ENCODE measurements at places on chromosomes 4 and X.

DNA sequence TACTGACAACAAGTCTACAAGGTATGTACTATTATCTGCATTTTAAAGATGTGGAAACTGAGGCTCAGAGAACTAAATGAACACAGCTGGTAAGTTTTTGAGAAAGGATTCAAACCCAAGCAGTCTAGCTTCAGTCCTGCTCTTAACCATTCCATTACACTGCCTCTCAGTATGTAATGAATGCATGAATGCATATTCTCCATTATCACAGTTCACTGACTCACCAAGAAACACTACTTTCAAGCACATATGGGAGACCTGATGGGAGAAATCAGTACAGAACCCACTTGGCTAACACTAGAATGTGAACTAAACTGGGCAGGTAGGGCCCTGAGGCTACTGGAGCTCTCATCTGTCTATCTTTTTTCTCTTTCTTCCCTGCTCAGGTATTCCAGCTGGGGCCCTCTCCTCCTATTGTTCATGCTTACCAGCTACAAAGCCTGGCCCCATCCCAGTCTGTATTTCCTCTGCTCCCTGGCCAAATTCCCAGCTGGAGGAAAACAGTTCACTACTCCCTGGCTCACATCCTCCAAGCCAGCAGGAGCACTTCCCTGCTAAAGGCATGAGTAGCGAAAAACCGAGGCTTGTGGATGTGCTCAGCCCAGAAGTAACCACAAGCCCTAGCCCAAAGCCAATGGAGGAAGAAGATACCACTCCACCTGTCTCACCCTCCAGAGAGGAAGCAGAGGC is 178.2 kb upstream of the ARHGEF9 start:
- no peak for DNase-seq

GRCh38 chr4:8709050-8709728 is 116.6 kb downstream of the CPZ start:
- no peak for DNase-seq

DNA sequence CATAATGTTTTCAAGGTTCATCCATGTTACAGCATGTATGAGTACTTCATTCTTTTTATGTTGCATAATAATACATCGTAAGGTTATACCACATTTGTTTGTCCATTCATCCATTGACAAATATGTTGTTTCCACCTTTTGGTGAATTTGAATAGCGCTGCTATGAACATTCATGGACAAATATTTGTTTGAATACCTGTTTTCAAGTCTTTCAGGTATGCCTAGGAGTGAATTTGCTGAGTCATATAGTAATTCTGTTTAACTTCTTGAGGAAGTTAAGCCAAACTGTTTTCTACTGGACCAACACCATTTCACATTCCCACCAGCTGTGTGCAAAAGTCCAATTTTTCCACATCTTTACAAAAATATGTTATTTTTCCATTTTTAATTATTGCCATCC is 31.5 kb downstream of the IRS4 start:
- DNase-seq: no peak

DNA sequence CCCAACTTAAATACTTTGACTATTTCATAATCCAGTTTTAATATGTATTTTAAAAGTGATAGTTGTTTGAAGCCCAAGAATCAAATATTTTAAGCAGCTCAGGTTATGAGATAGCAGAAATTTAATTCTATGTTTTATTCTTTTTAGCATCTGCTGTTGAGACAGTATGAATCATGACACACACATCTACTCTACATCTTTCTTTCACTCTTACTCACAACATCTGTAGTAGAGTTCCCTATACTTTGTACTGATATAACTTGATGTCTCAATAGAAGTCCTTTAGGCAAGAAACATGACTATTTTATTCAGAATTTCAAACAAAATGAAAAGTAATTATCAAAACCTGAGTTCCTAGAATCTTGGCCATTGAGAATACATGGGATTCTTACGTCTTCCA is 187.9 kb upstream of the GNPDA2 start:
- no peak for DNase-seq

DNA sequence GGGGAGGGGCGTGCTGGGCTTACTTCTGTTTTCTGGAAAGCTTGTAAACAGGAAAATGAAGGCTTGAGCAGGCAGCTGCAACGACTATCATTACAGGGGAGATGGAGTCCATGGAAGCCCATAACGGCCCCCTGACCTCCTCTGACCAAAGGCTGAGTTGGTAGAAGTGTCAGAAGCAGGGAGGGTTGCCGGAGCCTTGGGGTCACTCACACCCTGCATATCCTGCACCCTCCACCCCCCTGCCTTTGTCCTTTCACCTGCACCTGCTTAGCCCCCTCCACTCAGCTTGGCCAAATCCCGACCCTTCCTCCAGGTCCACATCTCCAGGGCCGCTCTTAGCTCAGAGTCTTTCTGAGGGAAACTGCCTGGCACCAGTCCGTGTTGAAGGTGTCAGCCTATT is 12.5 kb upstream of the MSX1 start:
- DNase-seq: no peak

DNA sequence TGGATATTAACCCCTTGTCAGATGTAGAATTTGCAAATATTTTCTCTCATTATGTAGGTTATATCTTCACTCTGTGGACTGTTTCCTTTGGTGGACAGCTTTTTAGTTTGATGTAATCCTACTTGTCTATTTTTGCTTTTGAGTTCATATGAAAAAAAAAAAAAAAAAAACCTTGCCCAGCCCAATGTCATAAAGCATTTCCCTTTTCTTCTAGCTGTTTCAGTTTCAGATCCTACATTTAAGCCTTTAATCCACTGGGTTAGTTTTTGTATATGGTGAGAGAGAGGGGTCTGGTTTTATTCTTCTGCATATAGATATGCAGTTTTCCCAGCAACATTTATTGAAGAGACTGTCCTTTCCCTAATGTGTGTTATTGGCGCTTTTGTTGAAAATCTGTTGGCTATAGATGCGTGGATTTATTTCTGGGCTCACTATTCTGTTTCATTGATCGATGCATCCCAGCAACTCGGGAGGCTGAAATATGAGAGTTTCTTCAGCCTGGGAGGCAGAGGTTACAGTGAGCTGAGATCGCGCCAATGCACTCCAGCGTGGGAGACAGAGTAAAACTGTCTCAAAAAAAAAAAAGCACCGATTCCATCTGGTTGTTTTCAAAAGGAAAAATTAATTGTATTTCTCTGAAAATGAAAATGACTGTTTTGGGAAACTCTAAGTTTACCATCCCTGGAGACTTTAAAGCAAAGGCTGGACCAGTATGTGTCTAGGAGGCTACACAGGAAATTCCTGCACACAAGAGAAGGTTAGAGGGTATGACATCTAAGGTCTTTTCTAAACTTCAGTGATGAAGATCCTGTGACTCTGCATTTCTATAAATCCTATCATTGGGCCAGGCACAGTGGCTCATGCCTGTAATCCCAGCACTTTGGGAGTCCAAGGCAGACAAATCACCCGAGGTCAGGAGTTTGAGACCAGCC is 35.6 kb downstream of the STEEP1 start:
- no peak for DNase-seq

GRCh38 chr4:159045321-159045720 is 57.6 kb upstream of the RAPGEF2 start:
- DNase-seq: no peak

DNA sequence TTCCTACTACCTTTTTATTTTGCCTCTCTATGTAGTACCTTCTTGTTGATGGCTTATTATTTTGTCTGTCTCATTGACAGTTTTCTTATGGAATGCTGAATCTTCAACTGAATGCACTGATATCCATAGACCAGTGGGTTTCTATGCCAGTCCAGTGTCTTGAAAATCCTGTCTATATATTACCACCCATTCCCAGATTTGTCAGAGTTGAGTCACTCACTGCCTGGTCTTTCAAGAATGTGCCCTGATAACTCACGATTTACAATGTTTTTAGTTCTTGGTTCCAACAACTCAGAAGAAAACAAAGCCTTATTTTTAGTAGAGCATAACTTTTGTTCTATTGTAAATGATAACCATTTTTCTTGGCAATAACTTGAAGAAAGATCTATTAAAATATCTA is 606.0 kb upstream of the PITX2 start:
- no peak for DNase-seq

DNA sequence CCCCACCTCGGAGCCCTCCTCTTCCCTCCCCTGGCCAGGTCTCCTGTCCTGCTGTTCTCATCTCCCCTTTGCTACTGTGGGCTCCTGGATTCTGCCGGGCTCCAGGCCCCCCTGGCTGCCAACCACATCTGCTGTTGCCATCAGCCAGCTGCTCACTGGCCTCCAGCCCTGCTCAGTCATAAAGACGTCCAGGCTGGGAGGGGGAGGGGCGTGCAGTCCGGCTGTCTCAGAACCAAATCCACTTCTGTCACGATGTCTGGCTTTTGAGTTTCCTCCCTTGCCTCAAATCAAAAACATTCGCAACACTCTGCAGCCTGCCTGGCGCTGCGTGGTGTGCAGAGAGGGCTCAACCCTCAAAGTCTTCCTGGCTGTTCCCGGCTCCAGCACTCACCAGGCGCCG is 7.1 kb downstream of the RASL11B start:
- DNase-seq: peak; percentile 69

All from putamen (tissue), 1 donor.